CD4-positive, alpha-beta T cell (primary cell): ENCODE measurements at places on chromosomes 4 and X.

- no peak for DNase-seq
These were observed 42.4 kb downstream of the CD99L2 start for GRCh38 chrX:150856101-150856500.

- DNase-seq = no peak
These were observed 20.2 kb upstream of the MRFAP1 start for GRCh38 chr4:6620296-6620695.

DNA sequence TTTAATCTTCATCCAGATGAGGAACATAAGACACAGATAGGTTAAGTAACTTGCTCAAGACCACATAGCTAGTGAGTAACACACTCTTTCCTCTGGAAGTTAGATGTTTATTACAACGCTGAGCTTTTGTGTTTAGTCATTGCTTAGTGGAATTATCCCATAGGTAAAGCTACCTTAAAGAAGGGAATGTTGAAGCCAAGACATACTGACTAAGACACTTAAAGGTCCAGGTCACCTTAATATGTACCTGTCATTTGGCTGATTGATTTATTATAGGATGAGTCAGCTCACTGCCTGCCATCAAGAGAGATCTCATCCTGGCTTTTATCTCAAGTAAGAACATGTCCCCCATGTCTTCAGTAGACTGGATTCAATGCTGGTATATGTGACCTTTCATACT lies 53.4 kb downstream of the KDR start:
- DNase-seq = no peak

- DNase-seq = no peak
These were observed 37.3 kb upstream of the RASL11B start for GRCh38 chr4:52824603-52825459.

DNA sequence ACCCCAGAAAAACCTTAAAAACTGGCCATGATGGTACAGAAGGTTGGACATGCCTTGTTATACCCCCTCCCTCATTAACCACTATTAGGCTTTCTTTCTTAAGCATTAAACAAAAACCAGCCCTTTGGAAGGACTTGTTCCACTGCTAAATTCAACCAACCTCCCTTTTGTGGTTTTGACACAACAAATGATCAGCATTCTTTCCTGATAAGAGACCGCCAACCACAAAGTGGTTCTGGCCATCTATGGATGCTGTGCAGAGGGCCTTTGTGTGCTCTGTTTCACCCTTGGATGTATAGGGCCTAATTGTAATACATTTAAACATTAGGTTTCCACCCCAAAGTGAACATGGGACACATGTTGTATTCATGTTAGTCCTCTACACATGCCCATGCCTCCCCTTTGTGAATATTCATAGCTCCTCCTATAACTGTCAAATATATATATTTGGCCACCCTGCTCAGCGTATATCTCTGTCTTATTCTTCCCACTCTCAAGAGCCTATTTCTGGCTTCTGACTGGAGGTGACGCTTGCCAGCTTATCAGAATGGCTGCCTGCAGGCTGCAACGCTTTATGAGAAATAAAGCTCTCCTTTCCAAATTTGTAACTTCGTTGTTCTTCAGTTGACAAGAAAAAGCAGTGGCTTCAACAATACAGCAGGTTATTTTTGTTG lies 126.6 kb downstream of the NPNT start:
- no peak for DNase-seq

DNA sequence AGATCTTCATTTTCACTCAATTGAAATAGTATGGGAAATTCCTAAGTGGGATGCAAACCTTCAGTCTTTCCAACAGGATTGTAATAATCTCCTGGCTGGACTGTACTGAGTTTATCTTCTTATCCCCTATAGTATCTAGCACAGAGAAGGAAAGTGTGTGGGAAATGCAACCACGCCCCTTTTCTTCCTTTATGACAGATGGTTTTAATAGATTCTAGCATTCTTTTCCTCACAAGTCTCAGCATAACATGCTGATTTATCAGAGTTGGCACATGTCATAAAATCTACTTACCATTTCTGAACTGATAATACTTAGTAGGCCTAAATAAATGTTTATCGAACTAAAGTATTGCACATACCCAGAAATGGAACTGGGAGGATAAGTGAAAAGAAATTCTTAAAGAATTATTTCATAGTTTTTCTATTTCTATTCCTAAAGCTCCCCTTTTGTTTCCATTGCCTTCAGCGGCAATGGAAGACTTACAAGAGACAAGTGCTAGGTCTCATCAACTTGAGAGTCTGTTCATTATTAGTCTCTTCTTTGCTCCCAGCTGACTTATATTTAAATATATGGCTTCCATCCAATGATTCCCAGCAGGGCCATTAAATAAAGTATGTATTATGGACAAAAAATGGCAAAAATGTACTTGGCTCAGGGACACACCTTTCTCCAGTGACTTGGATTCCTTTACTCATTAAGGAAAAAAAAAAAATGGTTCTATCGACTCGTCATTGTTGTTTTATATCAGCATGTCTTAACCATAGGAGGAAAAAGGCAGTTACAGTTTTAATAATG lies 484.5 kb downstream of the IL1RAPL1 start:
- DNase-seq = no peak

DNA sequence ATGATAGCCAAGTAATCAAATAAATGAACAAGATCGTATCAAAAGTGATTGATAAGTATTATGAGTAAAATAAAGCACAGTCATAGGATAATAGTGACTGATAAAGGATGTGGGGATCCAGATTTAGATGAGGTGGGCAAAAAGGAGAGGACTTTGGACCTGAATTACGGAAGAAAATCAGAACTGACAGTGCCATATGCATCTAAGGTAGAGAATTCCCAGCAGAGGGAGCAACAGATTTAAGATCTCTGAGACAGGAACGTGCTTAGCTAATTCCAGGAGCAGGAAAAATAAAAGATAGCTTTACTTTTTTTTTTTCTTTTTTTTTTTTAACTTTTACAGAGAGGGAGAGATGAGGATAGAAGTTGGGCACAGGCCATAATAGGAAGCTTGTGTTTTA lies 189.9 kb downstream of the NWD2 start:
- no peak for DNase-seq

GRCh38 chrX:135295238-135295943 lies 13.9 kb upstream of the ETDC start:
- peak; percentile 70 for DNase-seq

DNA sequence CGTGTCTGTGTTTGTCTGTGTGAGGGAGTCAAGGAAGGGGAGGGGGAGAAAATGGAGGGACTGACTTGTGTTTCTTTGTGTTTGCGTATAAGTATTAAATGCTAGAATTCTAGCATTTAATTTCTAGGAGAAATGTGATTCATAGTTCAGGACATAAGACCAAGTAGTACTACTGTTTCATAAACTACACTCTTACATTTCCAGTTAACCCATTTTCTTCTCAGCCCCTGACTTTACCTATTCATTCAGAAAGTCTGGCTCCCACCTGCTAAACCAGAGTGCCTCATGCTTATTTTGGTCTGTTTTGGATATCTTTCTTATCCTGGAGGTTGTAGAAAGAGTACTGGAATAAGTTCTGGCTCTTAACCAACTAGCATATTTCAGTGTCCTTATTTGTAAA lies 14.2 kb downstream of the EDA start:
- no peak for DNase-seq

- no peak for DNase-seq
These were observed 46.0 kb downstream of the HSPA4L start for GRCh38 chr4:127828121-127828520.

DNA sequence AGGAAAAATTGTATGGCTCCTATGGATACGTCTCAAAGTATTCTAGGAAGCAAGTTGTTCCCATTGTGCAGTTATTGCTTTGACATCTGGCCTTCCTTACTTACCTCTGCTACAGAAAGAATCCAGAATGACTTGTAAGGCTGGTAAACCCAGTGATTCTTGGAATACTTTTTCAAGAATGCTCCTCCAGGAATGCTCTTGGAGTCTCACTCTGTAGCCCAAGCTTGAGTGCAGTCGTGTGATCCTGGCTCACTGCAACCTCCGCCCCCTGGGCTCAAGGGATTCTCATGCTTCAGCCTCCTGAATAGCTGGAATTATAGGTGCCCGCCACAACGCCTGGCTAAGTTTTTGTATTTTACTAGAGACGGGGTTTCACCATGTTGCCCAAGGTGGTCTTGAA lies 38.1 kb downstream of the GAB1 start:
- DNase-seq = no peak

DNA sequence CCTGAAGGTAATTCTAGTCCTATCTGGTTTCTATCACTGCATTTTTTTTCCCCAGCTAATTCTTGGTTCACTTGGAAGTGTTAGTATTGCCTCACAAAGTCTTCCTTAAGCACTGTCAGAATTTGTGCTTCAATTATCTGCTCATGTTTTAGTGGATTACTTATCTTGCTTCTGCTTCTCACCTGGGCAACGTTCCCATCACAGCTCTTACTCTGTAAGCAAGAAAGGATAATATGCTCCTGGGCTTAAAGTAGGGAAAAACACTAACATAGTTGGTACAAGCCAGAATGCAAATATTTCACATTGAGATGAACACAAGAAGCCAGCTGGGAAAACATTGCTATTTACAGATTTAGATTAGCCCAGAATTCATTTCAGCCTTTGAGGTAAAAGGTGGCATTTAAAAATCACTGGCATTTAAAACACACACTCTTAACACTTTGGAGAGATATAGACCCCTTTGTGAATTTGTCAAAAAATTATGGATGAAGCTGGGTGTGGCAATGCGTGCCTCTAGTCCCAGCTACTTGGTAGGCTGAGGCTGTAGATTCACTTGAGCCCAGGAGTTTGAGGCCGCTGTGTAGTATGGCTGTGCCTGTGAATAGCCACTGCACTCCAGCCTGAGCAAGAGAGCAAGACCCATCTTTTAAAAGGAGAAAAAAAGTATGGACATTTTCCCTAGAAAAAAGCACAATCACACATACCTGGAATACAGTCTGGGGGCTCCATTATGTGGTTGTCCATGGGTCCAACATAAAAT lies 6.6 kb upstream of the PTPN13 start:
- DNase-seq = no peak

DNA sequence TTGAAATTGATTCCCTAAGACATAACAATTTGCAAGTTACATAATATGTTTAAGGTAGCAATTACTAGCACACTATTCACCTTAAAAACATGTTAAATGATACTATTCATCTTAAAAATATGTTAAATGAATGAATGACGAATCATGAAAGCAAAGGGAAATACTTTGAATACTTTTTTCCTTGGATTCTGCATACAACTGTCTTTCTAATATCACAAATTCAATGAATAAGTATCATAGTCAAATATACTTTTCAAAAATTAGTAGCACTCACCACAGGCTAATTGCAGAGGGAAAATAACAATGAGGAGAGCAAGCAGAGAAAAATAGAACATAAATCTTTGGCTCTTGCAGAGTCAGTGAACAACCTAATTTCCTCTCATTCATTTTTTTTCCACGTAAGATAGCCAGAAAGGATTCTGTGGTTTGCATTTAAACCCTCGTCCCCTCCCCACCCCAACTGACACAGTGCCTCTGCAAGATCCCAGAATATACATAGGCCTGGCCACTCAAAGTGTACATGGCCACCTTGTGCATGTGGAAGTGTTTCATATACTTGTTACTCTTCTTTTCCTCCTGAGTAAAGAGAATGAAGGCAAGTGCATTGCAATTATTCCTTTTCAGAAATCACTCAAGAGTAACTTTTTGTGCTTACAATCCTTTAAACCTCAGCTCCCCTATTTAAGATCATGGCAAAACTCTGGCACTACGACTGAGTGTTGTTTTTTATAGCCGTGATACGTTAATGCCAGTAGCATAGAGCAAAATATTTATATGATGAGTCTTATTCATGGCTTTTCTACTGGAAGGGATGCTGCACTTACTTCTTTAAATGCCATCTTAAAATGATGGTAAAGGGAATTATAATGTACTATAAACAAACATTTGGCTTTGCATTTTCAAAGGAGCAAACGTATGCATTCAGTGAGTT lies 236.4 kb downstream of the PDGFC start:
- DNase-seq = no peak

- DNase-seq = no peak
These were observed 58.5 kb downstream of the ARHGAP10 start for GRCh38 chr4:147790412-147790811.

GRCh38 chr4:92249541-92249940 lies 54.2 kb upstream of the GRID2 start:
- DNase-seq = no peak

DNA sequence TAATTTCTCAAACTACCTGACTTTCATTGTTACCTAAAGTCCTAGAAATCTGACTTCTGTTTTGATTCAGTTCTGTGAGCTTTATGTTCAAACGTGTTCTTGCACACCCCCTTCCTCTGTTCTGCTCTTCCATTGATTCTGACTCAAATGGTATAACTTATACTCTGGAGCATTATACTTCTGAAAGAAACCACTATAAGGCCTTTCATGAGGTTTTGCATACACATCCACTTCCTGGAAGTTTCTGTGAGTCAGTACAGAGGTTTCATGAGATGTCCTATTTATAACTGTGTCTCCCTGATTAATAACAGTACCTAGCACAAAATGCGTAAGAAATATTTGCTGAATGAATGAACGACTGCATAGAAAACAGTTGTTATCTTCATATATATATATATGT lies 540.2 kb upstream of the CT83 start:
- DNase-seq = no peak

DNA sequence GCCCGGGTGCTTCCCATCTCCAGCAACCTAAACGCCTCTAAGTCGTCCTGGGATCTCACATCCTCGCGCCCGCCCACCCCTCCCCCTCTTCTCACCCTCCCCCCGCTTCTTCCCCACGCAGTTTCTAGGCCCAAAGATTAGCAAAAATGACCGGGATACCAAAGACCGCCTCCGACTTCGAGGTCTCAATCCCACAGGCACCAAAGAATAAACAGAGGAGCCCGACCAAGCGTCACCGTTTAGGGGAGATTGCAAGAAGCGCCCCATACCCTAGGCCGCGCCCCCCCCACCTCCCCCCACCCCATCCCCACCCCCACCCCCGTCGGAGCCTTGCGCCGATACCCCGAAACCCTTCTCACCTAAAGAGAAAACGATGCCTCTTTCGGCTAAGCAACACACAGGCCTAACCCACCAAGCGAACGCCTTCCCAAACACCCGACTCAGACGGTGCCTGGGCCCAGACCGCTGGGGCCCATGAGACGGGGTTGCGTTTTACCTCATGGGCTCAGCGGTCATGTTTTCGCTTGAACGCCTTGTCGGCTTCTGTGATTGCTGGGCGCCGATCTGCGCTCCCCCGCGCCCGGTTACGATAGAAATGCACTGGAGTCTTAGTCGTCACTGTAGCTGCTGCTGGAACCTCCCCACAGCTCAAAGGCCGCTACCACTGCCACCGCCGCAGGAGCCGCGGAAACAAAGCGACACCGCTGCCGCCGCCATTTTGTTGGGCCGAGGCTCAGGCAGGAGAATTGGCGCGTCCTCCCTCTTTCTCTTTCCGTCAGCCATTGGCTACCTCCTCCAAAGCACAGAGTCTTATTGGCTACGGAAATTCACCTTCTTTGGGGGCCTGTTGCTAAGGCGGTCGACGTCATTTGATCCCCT lies at the start of gene ATRX:
Gene ATRX, minus strand, starts transcription at position 731 of the 879 bp plus-strand sequence. Its CDS starts 215 bp downstream, at position 516.
- peak; percentile 86 for DNase-seq

GRCh38 chr4:38145033-38145678 lies 185.0 kb downstream of the PTTG2 start:
- DNase-seq = no peak
